ENCODE measurements at places on chromosomes 11 and 22. TPM values are rescaled to one million over a fixed set of nuclear protein-coding genes. Genes with fewer than 3 reads are reported as not detected.

The CECR2 gene
- total RNA-seq = not detected

The MISFA gene
- 2.2 TPM for total RNA-seq

The MMP13 gene
- total RNA-seq = 6.5 TPM

The PPP1R14B gene
- total RNA-seq = 322 TPM

The KIF18A gene
- 3.0 TPM for total RNA-seq

The TEAD1 gene
- 135 TPM for total RNA-seq

The GUCY1A2 gene
- total RNA-seq = 0.80 TPM

The IGSF9B gene
- 8.4 TPM for total RNA-seq

The HTR3B gene
- not detected for total RNA-seq

- DNase-seq = no peak
Measured at GRCh38 chr11:17387811-17388210, 648 bp downstream of the KCNJ11 start.

DNA sequence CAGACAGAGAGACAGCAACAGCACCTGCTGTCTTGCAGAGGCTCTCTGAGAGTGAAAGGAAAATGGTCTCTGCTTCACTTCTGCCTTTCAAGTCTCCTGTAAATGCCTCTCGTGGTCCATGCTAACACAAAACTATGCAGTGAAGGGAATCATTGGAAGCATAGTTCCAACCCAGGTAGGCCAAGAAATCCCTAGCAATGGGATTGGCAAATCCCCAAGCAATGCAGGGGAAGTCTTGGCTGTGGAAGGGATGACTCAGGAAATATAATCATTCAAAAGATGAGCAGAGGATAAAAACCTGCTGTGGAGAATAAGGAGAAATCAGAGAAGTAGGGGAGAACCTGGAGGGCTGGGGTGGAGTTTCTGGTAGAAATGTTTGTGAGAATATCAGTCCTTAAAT, 216.1 kb upstream of the ZBED5 start:
- no peak for DNase-seq

DNA sequence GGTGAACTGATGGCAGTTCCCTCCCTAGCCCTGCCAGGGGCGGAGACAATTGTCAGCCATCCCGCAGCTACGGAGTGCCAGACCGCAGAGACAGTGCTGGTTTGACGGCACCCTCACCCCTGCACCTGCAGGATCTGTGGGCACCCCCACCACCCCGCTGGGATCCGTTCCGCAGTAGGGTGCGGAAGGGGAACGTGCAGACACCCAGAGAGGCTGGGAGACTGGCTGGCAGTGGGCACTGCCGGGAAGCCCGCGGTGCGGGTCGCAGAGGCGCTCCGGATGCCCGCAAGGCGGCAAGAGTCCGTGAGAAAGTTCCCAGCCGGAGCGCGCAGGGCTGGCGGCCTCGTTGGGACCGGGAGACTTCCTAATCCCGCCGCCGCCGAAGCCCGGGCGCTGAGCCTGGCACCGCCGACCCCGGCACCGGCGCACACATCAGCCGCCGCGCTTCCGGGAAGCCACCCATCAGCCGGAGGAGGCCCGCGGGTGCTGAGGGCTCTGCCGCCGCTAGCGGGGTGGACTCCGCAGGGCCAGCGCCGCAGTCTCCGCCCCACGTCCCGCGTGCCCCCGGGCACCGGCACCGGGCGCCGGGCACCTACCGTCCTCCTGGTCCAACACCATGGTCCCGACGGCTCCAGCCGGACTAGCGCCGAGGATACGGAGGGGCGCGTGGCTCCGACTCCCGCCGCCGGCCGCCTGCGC, 4.3 kb upstream of the LMO1 start:
- DNase-seq = peak; percentile 81

- no peak for DNase-seq
Measured at GRCh38 chr11:12724301-12725054, 50.3 kb downstream of the TEAD1 start.

GRCh38 chr22:24433828-24434470, 6.5 kb downstream of the ADORA2A start:
- DNase-seq = peak; percentile 86

DNA sequence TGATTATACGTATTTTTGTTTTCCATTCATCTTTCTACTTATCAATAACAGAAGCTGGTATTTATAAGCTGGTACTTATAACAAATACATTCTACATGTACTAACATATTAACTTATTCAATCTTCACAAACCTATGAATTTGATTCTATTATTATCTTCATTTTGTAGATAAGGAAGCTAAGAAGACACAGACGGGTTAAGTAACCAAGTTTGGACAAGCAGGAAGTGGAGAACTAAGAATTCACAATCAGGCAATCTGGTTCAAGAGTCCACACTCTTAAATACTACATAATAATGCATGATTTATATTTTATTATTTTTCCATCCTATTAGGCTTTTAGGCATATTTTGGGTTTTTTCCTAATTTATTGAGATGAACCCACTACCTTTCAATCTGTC, 25.0 kb downstream of the FCHSD2 start:
- DNase-seq = no peak

DNA sequence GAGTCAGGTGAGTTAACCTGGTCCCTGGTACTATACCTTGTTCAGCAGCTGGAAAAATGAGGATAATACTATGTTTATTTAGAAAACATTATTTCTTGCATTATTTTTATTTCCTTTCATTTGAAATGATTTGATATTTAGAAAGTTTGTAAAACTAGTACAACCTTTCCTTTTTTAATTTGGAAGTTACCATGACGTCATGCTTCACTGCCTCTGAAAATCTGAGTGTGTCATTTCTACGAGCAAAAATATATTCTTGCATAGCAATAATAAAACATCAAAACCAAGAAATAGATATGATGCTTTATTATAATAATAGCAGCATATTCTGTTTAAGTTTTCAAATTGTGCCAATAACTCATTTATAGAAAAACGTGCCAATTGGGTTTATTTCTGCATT, 1445.0 kb upstream of the RAG2 start:
- no peak for DNase-seq

DNA sequence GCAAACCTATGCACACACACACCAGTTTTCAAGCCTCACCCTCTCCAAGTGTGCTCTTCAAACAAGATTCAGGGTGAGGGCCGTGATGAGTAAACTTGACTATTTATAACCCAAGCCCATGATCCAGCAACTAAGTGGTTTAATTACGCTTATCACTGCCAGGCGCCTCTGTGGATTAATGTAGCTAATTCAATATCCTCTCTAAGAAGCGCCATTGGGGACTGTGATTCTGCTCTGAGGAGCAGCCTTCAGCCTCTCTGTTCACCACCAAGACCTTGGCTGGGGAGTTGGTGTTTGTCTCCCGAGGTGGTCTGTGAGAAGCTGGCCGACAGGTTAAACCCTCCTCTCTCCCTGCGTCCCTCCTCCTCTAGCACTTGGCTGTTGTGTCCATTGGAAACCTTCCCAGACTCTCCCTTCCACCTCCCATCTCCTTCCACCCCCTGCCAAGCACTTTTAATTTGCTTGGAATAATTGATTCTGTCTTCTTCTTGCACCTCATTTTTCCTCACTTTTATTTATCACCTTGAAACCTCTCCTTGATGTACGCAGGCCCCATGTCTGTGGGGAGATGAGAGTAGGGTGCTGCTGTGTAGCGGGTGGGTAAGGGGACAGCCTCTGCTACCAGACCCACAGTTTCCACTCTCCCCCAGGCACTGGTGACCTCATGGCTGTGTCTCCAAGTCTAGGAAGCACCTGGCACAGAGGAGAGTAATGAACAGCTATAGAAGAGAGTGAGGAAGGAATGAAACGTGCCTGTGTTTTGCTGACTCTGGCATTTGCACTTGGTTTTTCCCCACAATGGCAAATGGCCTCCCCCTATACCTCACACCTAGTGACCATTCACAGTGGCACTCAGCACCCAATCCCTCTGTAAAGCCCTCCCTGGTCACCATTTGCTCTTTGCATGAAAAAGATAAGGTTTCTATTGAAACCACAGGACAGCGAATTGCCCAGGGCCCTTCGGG, 236.6 kb downstream of the GRIK4 start:
- DNase-seq = no peak

- peak; percentile 86 for DNase-seq
Measured at GRCh38 chr22:49303781-49304461, 523.8 kb downstream of the BRD1 start.

DNA sequence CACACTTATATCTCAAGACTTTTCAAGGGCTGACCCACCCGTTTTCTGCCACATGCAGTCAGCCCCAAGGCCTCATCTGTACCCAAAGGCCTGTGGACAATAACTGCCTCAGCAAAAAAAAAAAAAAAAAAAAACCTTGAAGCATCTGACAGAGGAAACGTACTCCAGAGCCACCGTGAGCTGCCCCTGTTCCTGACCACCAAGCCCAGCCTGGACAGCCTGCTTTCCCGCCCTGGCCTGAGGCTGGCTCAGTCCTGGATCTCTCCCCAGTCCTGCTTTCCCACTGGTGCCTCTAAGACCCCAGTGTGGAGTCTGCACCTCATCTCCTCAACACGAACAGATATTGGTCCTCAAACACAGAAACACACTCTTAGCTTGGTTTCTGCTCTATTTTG, 66.5 kb downstream of the SLC35F2 start:
- no peak for DNase-seq

- no peak for DNase-seq
Measured at GRCh38 chr22:26435327-26436093, 6.5 kb downstream of the ASPHD2 start.

GRCh38 chr11:45078236-45079074, 68.0 kb upstream of the PRDM11 start:
- DNase-seq = no peak

- no peak for DNase-seq
Measured at GRCh38 chr22:39117585-39118191, 20.6 kb downstream of the APOBEC3H start.
